ENCODE measurements at places on chromosomes 5 and 9.

GRCh38 chr5:177435847-177436536 is 9.5 kb downstream of the GRK6 start:
- H3K4me1 ChIP-seq: no peaks in the 10 kb centered on the region
- H3K4me3 ChIP-seq: no peak overlapping the region
- H3K27ac ChIP-seq: no peak overlapping the region
- H3K27me3 ChIP-seq: no peaks in the 10 kb centered on the region
- no peak for DNase-seq
- peaks cover 77% of the 10 kb centered on the region for H3K36me3 ChIP-seq

- no peaks in the 10 kb centered on the region for H3K27me3 ChIP-seq
- H3K4me3 ChIP-seq: no peak overlapping the region
- H3K4me1 ChIP-seq: peaks cover 14% of the 10 kb centered on the region
- DNase-seq: no peak
These were observed 3.7 kb downstream of the ROPN1L start for GRCh38 chr5:10445352-10445751.

DNA sequence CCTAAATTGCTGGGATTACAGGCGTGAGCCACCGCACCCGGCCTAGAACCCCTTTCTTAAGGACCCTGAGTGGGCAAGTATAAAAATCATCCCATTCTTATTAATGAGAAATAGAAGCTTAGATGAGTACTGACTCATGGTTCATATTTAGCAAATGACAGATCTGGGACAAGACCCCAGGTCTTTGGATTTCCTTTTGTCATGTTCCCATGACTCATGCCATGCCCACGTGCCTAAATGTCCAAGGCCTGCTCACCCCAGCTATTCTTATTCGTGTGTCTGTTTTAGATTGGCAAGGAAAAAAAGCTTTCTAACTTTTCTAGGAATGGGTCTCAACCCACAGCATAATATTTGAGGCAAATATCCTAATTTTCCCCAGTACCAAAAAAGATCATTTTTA is 57.7 kb upstream of the RPS23 start:
- H3K27me3 ChIP-seq: no peaks in the 10 kb centered on the region
- peak; percentile 43 for DNase-seq
- H3K4me1 ChIP-seq: peaks cover 8% of the 10 kb centered on the region
- H3K27ac ChIP-seq: no peak overlapping the region
- H3K4me3 ChIP-seq: no peak overlapping the region
- no peaks in the 10 kb centered on the region for H3K36me3 ChIP-seq

GRCh38 chr9:133261103-133261752 is 13.8 kb downstream of the ABO start:
- no peaks in the 10 kb centered on the region for H3K36me3 ChIP-seq
- DNase-seq: no peak
- no peak overlapping the region for H3K27ac ChIP-seq

- peak overlapping the region; percentile 29 for H3K27ac ChIP-seq
- peak overlapping the region; percentile 65 for H3K4me3 ChIP-seq
- DNase-seq: peak; percentile 87
- peaks cover 57% of the 10 kb centered on the region for H3K36me3 ChIP-seq
These were observed 2.0 kb upstream of the PHPT1 start for GRCh38 chr9:136847088-136847825.

- H3K27ac ChIP-seq: no peak overlapping the region
- no peak for DNase-seq
- H3K4me3 ChIP-seq: no peak overlapping the region
- no peaks in the 10 kb centered on the region for H3K36me3 ChIP-seq
- peaks cover 3% of the 10 kb centered on the region for H3K4me1 ChIP-seq
These were observed 44.8 kb downstream of the RALGPS1 start for GRCh38 chr9:126959336-126959735.

- H3K27me3 ChIP-seq: no peaks in the 10 kb centered on the region
- peaks cover 6% of the 10 kb centered on the region for H3K36me3 ChIP-seq
- H3K4me3 ChIP-seq: peak overlapping the region; percentile 2
- H3K27ac ChIP-seq: no peak overlapping the region
These were observed 25.2 kb downstream of the PIK3R1 start for GRCh38 chr5:68240771-68241170.

DNA sequence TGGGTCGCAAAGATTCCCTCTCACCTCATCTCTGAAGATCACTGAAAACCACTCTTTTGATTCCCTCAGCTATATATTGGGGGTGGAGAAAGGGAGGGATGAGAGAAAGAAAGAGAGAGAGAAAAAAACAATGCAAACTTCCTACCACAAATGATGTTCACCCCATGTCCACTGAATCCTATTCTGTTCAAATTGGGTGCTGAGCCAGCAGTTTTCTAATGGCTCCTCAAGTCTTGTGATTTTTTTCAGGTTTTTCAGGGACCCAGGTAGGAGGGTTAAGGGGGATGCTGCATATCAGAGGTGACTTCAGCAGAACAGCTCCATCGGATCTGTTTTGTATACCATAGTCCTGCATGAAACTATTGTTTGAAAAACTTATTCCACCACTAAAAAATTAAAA is 95.9 kb downstream of the SH3TC2 start:
- no peak for DNase-seq
- no peak overlapping the region for H3K4me3 ChIP-seq
- H3K4me1 ChIP-seq: peaks cover 13% of the 10 kb centered on the region
- H3K27me3 ChIP-seq: no peaks in the 10 kb centered on the region

DNA sequence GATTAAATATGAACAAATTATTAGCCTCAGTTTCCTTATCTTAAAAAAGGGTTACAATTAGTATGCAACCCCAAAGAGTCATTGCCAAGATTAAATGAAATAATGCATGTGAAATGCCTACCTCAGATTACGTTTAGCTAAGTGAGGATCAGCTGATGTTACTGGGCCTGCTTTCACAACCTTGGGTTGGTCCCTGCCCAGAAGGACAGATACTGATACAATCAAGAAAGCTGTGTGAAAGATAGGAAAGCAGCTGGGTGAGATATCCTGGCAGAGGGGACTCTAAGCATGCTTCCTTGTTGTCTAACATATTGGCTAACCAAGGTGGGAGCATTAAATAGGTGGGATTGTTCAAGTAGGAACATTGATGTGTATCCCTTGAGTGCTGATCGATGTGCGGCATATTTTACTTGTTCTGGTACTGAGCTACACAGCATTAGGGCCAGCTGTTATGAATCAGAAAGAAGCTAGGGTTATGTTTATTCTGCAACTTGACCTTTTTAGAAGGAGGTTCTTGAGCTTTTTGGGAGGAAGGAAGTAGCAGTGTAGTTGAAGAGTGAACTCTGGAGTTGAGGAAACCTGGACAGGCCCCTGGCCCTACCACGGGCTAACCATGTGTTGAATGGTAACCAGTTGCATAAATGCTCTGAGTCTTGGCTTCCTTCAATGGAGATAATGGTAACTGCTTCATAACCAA is 28.9 kb downstream of the SNX24 start:
- peak; percentile 51 for DNase-seq
- H3K27ac ChIP-seq: no peak overlapping the region
- no peaks in the 10 kb centered on the region for H3K36me3 ChIP-seq
- no peaks in the 10 kb centered on the region for H3K4me1 ChIP-seq
- H3K4me3 ChIP-seq: no peak overlapping the region

- no peaks in the 10 kb centered on the region for H3K4me1 ChIP-seq
- no peak overlapping the region for H3K27ac ChIP-seq
- no peak overlapping the region for H3K4me3 ChIP-seq
- H3K27me3 ChIP-seq: no peaks in the 10 kb centered on the region
- DNase-seq: peak; percentile 12
These were observed 47.2 kb downstream of the SGTB start for GRCh38 chr5:65674749-65675148.

DNA sequence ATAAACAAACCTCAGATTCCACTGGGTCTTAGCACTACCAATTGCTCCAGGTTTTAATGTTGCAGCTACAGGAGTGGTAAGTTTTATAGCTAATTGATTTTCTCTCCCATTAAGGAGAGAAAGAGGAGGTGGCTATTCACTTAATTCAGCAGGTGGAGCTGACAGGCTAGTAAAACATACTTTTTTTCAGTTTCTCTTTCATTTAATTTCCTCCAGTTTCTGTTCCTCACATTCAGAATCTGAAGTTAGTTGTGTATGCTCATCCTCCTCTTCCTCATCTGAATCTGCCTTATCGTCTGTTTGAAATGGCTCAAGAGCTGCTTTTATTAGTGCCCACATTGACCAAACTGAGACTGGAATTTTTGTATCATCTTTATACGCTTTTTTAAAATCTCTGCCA is 98.0 kb downstream of the PLPPR1 start:
- H3K27me3 ChIP-seq: no peaks in the 10 kb centered on the region
- no peak overlapping the region for H3K27ac ChIP-seq
- no peak for DNase-seq
- H3K36me3 ChIP-seq: no peaks in the 10 kb centered on the region

DNA sequence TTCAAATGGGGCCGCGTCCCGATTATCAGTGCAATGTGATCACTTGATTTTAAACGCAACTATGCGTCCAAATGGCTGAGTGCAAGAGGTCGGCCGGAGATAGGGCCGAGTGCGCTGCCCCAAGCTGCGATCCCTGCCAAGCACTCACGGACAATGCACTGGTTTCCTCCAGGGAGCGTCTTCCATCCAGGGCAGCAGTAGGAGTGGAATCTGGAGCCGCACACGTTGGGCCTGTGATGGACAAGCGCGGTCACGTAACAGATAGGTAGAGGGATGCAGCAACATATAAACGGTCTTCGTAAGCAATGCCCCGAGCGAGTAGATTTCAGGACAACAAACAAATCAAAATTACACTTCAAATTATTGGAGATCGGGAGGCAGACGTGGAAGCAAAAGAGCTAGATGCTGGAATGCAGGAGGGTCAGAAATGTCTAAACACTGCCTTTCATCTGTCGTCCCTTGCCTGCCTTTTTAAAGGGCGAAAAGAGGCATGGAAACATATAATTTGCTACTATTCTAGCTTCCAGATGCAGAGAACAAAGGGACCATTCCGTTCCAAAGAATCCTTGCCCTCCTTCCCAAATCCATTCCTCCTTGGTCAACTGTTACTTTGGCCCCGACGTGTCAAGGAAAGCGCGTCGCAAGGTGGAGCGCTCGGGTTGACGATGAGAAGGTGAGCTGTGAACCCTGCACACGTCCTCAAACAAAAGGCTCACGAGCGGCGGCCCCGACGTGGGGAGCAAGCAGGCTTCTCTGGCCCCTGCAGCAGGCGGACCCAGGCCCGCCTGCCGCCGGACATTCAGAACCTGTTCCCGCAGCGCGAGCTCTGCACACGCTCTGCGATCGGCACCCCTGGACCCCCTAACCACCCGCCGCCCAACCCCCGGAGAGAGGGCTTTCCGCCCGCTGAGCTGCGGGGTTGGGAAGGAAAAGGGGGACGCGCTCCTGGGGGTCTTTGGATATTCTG is 1.5 kb downstream of the FBN2 start:
- peaks cover 7% of the 10 kb centered on the region for H3K27me3 ChIP-seq
- H3K27ac ChIP-seq: no peak overlapping the region
- H3K36me3 ChIP-seq: no peaks in the 10 kb centered on the region
- H3K4me1 ChIP-seq: peaks cover 12% of the 10 kb centered on the region
- DNase-seq: peak; percentile 39

DNA sequence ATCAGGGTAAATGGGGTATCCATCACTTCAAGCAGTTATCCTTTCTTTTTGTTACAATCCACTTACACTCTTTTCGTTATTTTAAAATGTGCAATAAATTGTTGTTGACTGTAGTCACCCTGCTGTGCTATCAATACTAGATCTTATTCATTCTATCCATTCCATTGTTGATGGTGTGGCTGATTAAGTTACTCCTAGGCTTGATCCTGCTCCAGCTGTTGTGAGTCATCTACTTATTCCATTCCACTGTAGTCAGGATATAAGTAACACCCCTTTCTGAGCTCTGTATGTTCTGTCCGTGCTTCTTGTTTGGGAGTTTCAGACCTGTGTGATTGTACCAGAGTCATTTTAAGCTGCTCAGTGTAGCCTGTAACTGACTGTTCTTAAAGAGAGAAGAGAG is 122.5 kb upstream of the RUSC2 start:
- DNase-seq: peak; percentile 76
- H3K27me3 ChIP-seq: no peaks in the 10 kb centered on the region
- no peaks in the 10 kb centered on the region for H3K4me1 ChIP-seq
- no peak overlapping the region for H3K27ac ChIP-seq

DNA sequence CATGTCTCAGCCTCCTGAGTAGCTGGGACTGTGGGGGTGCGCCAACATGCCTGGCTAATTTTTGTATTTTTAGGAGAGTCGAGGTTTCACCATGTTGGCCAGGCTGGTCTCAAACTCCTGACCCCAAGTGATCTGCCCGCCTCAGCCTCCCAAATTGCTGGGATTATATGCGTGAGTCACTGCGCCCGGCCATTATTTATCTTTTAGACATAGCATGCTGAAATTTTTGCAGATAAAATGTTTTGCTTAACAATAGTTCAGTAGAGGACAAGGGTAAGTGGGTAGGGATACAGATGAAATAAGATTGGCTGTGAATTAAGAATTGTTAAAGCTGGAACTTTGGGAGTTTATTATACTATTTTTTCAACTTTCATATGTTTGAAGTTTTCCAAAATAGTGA is 150.8 kb upstream of the GRHPR start:
- no peaks in the 10 kb centered on the region for H3K4me1 ChIP-seq
- H3K27me3 ChIP-seq: no peaks in the 10 kb centered on the region
- peaks cover 3% of the 10 kb centered on the region for H3K36me3 ChIP-seq
- no peak for DNase-seq
- H3K4me3 ChIP-seq: no peak overlapping the region

DNA sequence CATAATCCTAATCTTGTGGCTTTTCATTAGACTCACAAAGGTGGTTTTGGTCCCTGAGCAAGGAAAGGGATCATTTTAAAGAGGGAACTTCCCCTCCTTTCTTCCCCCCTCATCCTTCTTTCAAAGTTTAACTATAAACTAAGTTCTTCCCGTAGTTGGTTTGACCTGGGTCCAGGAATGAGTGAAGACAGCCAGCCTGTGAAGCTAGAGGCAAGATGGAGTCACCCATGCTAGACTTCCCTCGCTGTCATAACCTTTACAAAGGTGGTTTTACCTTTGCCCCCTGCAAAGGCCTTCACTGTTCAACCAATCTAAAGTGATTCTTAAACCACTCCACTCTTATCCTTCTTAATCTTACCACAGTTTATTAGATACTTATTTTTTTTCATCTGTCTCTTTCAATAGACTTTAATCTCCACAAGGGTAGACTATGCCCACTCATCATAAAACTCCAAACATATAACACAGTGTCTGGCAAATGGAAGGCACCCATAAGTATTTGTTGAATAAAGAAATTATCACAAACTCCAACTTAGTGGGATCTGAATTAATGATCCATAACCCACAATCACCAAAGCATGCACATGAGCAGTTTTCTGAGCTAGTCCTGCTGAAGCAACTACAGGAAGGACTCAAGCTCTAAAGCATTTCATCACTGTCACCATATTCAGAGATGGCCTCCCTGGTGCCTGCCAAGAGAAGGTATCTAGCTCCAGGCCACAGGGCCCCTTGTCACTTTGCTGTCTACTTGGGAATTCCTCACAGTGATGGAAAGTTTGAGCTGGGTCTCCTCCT is 369.0 kb downstream of the SPOCK1 start:
- H3K4me3 ChIP-seq: no peak overlapping the region
- DNase-seq: no peak
- H3K27me3 ChIP-seq: peaks cover 9% of the 10 kb centered on the region
- H3K36me3 ChIP-seq: no peaks in the 10 kb centered on the region

- H3K36me3 ChIP-seq: no peaks in the 10 kb centered on the region
- no peak overlapping the region for H3K27ac ChIP-seq
- no peaks in the 10 kb centered on the region for H3K27me3 ChIP-seq
- no peaks in the 10 kb centered on the region for H3K4me1 ChIP-seq
These were observed 721.3 kb upstream of the SEMA6A start for GRCh38 chr5:117295941-117296340.

- H3K27ac ChIP-seq: no peak overlapping the region
- H3K4me1 ChIP-seq: peaks cover 1% of the 10 kb centered on the region
- peaks cover 11% of the 10 kb centered on the region for H3K36me3 ChIP-seq
- no peak for DNase-seq
- H3K4me3 ChIP-seq: no peak overlapping the region
These were observed 61.3 kb downstream of the DROSHA start for GRCh38 chr5:31470608-31471007.

All from mesenchymal stem cell (in vitro differentiated cells and primary cell).